ENCODE measurements at places on chromosomes 16 and 17. TPM values are rescaled to one million over a fixed set of nuclear protein-coding genes. Genes with fewer than 3 reads are reported as not detected.

DNA sequence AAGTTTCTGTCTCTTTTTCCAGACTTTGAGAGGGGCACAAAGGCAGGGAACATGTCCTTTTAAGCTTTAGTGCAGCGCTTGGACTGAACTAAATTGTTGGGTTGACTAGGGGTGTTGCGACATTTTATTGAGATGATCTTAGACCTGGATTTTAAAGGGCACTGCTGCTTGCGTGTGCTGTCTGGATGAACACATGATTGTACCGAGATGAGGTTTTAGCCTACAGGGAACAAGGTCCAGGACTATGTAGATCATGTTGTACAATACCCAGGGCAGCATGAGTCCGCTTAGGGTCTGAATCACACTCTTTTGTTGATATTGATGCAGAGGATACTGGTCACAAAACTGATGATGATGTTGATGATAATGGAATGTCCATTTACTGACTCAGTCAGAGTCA, 5.2 kb upstream of the RGS9 start:
- peaks cover 5% of the 10 kb centered on the region for H3K4me1 ChIP-seq
- H3K4me3 ChIP-seq, result no peak overlapping the region
- H3K36me3 ChIP-seq, result peaks cover 1% of the 10 kb centered on the region

DNA sequence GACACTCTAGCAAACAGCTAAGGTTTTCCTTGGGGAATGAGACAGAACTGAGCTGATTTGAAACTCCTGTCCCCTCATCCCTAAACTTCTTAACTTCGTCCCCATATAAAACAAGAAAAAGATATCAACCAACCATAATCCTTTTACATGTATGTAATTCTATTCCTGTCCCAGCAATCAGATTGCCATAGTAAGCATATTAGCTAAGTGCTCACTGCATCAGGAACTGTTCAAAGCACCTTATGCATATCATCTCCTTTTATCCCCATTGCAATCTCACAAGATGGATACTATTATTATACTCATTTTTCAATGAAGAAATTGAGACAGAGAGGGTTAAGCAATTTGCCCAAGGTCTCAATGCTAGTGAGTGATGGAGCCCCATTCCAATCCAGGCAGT, 6.8 kb downstream of the KIF18B start:
- H3K27ac ChIP-seq, result no peak overlapping the region
- peaks cover 13% of the 10 kb centered on the region for H3K36me3 ChIP-seq
- no peak for DNase-seq
- peaks cover 31% of the 10 kb centered on the region for H3K4me1 ChIP-seq

DNA sequence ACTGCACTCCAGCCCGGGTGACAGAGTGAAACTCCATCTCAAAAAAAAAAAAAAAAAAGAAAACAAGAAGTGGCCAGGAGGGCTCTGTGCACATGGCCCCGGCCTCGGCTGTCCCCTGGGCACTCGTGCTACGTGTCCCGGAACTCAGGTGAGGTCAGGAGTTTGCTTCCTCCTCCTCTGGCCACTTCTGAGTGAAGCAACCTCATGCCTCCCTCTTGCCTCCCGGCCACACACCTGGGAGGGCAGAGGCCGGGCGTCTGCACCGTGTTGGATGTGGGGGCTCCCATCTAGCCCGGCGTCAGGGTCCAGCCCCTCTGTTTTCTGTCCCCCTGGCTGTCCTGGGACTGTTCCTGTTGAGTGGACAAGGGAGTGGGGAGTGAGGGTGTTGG, 22.2 kb downstream of the ASPSCR1 start:
- H3K27ac ChIP-seq, result no peak overlapping the region
- no peak for DNase-seq
- H3K27me3 ChIP-seq, result no peaks in the 10 kb centered on the region
- no peak overlapping the region for H3K4me3 ChIP-seq
- H3K4me1 ChIP-seq, result no peaks in the 10 kb centered on the region
- no peaks in the 10 kb centered on the region for H3K36me3 ChIP-seq

DNA sequence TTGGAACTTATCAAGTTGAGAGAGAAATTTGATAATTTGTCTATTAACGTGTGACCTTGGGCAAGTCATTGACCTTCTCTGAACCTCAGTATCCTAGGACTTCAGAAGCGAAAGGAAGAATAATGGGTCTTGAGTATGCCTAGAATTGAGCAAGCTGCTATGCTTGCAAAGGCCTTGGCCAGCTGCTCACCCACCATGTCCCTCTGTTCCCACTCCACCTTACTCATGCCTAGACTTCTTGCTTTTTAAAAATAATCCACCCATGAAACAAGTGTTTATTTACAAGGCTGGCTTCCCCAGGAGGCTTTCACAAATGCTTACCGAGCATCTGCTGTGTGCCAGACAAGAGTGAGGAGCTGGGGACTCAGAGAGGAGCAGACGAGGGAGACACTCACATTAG, 590.6 kb downstream of the MAF start:
- H3K36me3 ChIP-seq, result no peaks in the 10 kb centered on the region
- no peak for DNase-seq

GRCh38 chr16:89400740-89401139, 89.6 kb downstream of the ANKRD11 start:
- no peaks in the 10 kb centered on the region for H3K27me3 ChIP-seq
- no peak overlapping the region for H3K27ac ChIP-seq
- no peak overlapping the region for H3K4me3 ChIP-seq
- peaks cover 8% of the 10 kb centered on the region for H3K36me3 ChIP-seq

Gene TEX19
- total RNA-seq, result not detected

Gene GFOD2
- total RNA-seq, result 19.6 TPM
